Uterine smooth muscle cell (primary cell): ENCODE measurements at places on chromosomes 2 and 18. TPM values are rescaled to one million over a fixed set of nuclear protein-coding genes. Genes with fewer than 3 reads are reported as not detected.

The MBD1 gene
- 63.4 and 81.4 TPM in 2 replicates for total RNA-seq

The DNAH6 gene
- 0.11 and 0.12 TPM in 2 replicates for total RNA-seq

The FBXO36 gene
- total RNA-seq: 1.9 and 4.5 TPM in 2 replicates

The NDC80 gene
- 17.2 and 64.5 TPM in 2 replicates for total RNA-seq

The ANTXR1 gene
- total RNA-seq: 25.6 and 79.0 TPM in 2 replicates

The GEN1 gene
- total RNA-seq: 8.1 and 29.0 TPM in 2 replicates

The IL36G gene
- not detected in 2 replicates for total RNA-seq
